ENCODE measurements at places on chromosomes 13 and 19.
A peak's percentile ranks its signal among the peaks of the same experiment; 100 is the strongest.

GRCh38 chr13:55298201-55298600, 1842.5 kb upstream of the PRR20A start:
- DNase-seq = no peak

GRCh38 chr13:39132286-39133230, 94.3 kb downstream of the NHLRC3 start:
- no peak for DNase-seq

DNA sequence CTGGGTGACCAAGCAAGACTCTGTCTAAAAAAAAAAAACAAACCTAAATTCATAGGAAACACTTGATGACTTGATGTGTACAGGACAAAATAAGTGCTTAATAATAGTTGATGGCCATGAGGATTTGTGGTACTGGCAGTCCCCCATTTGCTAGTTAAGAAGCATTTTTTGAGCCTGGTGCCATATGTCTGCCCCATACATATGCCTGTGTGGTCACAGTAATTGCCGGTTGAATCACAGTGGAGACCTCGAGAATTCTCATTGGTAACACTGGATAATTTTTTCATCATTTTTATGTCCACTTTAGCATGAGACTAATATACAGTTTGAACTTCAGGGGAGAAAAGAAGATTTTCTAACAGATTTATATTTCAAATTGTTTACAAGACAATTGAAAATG, 79.2 kb downstream of the LRCH1 start:
- DNase-seq = no peak

DNA sequence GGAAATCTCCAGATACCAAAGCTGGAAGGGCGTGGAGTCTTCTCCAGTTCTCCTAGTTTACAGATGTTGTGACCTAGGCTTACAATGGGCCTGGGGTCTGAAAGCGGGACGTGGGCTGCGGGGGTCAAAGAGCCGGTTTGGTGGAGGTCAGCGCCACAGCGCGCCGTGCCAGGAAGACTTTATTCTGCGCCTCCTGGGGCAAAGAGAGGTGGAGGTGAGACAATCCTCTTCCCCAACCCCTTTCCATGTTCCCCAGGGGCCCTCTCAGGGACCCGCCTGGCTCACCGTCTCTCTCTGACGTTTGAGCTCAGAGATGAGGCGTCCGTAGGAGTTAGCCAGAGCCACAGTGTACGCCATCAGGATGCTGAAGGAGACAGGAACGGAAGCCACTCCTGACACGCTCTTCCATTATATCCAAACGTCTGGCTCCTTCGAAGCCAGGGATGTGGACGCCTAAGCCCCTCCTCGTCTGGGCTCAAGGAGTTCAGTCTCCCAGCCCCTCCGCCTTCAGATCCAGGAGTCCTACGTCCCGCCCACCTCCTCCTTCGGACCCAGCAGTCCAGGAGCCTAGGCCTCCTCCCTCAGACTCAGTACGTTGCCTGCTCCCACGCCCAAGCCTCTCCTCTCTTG, 776 bp upstream of the LENG1 start:
- no peak for DNase-seq

DNA sequence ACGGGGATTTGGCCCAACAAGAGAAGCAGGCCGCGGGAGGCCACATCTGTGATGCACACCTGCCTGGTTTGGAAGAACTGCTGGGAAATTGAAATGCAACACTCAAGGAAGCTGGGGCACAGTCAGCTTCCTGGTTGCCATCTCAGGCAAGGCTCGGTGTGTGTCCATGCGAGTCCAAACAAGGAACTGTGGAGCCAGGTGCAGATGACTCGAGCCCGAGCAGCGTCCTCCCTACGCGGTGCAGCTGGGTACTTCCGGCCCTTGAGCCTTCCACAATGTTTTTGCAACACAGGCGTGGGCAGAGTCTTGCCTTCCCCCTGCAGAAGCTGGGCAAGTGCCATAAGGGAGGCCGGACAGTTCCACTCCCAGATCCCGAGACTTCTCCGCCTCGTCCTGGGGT, 94.6 kb downstream of the CRYL1 start:
- no peak for DNase-seq

DNA sequence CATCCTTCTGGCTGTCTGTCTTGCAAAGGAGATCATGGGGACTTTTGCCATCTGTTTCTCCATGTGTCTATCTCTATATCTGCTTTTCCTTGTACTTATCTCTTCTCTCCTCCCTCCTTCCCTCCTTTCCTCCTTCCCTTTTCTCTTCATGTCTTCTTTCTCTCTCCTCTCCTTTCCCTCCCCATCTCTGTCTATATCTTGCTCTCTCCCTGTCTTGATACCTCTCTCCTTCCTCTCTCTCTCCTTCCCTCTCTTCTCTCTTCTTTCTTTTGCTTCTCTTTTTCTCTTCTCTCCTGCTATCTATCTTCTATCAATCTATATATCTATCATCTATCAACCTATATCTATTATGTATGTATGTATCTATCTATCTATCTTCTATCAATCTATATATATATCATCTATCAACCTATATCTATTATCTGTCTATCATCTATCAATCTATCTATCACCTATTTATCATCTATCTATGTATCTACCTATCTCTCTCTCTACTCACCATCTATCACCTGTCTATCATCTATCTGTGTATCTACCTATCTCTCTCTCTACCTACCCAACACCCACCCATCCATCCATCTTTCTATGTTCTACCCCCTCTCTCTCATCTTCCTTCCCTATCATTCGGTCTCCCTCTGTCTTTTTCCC, 27.5 kb downstream of the SPTBN4 start:
- DNase-seq = no peak

GRCh38 chr13:51065372-51066090, 45.5 kb downstream of the C13orf42 start:
- DNase-seq = no peak

DNA sequence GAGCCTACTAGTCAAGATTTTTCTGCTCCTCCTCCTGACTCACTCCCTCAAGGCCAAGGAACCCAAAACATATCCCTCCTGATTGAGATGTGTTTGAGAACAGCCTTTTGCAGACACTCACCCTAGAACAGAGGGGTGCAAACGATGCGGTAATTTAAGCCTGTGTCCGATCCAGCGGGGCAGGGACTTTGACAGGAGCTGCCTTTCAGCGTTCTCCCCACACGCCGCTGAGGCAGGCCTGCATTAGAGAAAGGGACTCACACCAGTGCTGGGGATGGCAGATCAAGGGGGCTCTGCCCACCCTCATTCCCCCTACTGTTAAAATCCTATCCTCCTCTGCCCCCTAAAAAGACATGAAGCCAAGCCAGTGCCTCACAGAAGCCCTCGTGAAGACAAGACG, 70.5 kb downstream of the CCDC70 start:
- no peak for DNase-seq

- DNase-seq = peak; percentile 48
Measured at GRCh38 chr19:6801485-6802086, 29.1 kb downstream of the VAV1 start.

DNA sequence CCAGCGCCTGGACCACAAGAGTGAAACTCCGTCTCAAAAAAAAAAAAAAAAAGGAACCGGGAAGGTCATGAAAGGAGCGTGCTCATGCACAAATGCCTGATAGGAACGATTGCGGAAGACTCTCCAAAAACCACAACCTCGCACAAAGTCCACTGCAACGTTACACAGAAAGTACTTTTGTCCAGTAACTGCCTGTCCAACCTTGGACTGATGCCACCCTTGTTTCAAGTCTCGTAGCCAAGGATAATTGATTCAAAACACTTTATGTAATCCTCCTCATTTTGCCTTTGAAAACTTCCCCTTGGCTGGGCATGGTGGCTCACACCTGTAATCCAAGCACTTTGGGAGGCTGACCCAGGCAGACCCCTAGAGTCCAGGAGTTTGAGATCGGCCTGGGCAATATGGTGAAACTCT, 13.7 kb downstream of the LGALS7 start:
- DNase-seq = no peak

- DNase-seq = peak; percentile 89
Measured at GRCh38 chr13:20703780-20704458, 420 bp downstream of the IL17D start.

GRCh38 chr13:50915565-50915964, 6.0 kb downstream of the RNASEH2B start:
- DNase-seq = no peak

DNA sequence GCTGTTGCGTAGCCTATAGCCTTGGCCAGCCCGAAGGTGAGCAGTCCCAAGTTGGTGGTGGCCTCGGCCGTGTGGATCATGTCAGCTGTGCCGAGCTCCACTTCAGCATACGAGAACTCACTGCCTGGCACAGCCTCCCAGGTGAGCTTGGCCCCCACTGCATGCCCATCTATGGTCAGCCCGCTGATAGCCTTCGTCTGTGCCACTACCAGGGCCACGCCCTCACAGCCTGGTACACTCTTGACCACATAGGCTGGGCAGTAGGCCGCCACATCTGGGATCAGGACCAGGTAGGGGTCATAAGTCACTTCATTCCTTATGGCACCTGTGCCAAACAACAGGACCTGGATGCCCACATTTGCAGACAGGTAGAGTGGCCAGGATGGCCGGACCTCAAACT, 7.4 kb downstream of the FCGBP start:
- no peak for DNase-seq

DNA sequence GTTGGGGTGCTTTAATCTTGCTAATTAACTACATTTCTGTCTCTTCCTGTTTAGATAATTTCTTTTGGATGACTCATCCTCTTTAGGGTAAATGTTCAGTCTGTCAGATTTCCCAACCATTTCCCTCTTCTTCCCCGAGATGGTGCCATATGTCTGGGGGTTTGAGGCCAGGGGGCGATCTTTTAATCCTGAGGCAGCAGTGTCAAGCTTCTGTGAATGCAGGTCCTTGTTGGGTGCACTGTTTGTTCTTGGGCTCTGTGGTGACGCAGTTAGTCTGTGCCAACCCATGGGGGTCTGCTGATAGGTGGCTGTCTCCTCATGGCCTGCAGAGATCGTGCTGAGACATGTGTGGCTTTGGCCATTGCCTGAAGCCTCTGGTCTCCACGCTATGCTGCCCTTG, 420.4 kb downstream of the NDFIP2 start:
- DNase-seq = no peak

- no peak for DNase-seq
Measured at GRCh38 chr19:17457616-17458015, 3.1 kb downstream of the NXNL1 start.

DNA sequence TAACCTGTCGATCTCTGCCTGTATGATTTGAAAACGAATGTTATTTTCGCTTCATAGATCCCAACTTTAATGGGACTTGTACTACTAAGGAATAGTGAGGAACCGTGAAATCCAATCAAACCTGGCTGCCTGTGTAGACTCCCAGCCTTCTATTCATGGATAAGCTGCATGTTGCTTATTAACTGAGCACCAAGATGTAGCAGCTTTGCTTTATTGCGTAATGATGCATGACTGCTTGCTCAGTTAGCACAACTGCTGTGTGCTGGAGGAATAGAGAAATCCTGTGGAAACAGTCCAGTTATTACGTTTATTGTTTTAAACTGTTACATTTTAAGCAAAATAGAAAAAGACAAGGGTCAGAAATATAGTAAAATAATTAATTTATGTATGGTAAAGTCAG, 108.2 kb downstream of the SHISA2 start:
- no peak for DNase-seq

DNA sequence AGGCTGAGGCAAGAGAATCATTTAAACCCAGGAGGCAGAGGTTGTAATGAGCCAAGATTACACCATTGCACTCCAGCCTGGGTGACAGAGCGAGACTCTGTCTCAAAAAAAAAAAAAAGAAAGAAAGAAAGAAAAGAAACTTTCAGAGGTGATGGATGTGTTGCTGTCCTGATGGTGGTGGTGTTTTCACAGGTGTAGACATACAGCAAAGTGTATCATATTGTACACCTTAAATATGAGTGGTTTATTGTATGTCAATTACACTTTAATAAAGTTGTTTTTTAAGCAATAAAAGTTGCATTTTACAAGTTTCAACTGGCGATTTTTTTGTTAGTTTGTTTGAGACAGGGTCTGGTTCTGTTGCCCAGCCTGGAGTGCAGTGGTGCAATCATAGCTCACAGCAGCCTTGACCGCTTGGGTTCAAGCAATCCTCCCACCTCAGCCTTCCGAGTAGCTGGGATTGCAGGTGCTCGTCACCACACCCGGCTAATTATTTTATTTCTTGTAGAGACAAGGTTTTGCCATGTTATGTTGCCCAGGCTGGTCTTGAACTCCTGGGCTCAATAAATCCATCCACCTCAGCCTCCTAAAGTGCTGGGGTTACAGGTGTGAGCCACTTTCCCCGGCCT, 13.5 kb upstream of the INSR start:
- no peak for DNase-seq

- DNase-seq = peak; percentile 47
Measured at GRCh38 chr19:4635754-4636116, 3.6 kb upstream of the TNFAIP8L1 start.

- DNase-seq = no peak
Measured at GRCh38 chr13:44439452-44440024, 65.9 kb downstream of the SERP2 start.
